ENCODE measurements at places on chromosomes 6 and 20.
A peak's percentile ranks its signal among the peaks of the same experiment; 100 is the strongest.

DNA sequence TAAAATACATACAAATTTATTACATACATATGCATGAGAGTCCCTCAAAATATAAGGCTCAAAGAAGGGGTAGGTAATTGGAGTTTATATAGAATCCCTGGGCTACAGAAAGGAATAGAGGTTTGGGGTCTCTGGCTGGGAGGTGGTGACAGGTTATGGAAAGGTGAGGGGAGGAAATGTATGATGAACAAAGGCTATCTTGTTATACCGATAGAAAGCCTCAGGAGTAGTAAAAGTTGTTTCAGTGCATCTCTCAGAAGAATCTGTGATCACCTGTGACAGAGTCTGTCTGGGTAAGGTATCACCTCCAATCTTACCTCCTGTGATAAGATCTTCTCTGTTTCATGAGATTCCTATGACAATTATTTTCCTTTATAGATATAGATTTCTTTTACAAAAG lies 252.9 kb upstream of the AGPAT4 start:
- H3K27me3 ChIP-seq: no peaks in the 10 kb centered on the region
- no peak for DNase-seq
- H3K36me3 ChIP-seq: no peaks in the 10 kb centered on the region
- no peak overlapping the region for H3K27ac ChIP-seq
- no peaks in the 10 kb centered on the region for H3K4me1 ChIP-seq
- H3K4me3 ChIP-seq: no peak overlapping the region

GRCh38 chr6:133184798-133185372 lies 56.3 kb upstream of the EYA4 start:
- no peaks in the 10 kb centered on the region for H3K27me3 ChIP-seq
- H3K4me1 ChIP-seq: no peaks in the 10 kb centered on the region
- H3K36me3 ChIP-seq: no peaks in the 10 kb centered on the region
- no peak overlapping the region for H3K27ac ChIP-seq
- no peak overlapping the region for H3K4me3 ChIP-seq
- DNase-seq: peak; percentile 33

GRCh38 chr6:79404261-79404660 lies 133.0 kb downstream of the LCA5 start:
- H3K4me1 ChIP-seq: no peaks in the 10 kb centered on the region
- no peak overlapping the region for H3K27ac ChIP-seq
- H3K36me3 ChIP-seq: no peaks in the 10 kb centered on the region
- H3K4me3 ChIP-seq: no peak overlapping the region
- DNase-seq: no peak

GRCh38 chr6:139650941-139651340 lies 276.5 kb upstream of the CITED2 start:
- H3K4me3 ChIP-seq: no peak overlapping the region
- no peak overlapping the region for H3K27ac ChIP-seq
- no peaks in the 10 kb centered on the region for H3K36me3 ChIP-seq
- H3K4me1 ChIP-seq: no peaks in the 10 kb centered on the region
- peak; percentile 41 for DNase-seq

DNA sequence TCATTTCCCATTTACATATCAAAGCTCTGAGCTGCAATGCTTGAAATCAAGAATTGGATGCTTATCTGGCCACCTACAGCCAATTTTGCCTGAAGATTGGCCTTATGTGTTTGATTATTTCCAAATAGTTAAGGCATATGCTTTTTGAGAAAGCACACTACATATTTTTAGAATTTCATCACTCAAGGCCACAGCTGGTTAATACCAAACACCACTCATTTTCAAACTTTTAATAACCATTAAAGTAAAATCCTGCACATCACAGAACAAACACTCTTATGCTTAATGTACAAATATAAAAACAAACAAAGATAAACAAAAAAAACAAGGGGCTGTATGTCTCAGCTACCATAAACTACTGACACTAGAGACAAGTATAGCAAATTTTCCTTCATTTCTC lies 96.9 kb upstream of the HMGCLL1 start:
- H3K36me3 ChIP-seq: no peaks in the 10 kb centered on the region
- no peak overlapping the region for H3K27ac ChIP-seq
- H3K4me1 ChIP-seq: peaks cover 2% of the 10 kb centered on the region
- no peaks in the 10 kb centered on the region for H3K27me3 ChIP-seq

- H3K4me1 ChIP-seq: peaks cover 7% of the 10 kb centered on the region
- DNase-seq: no peak
- no peak overlapping the region for H3K4me3 ChIP-seq
- no peak overlapping the region for H3K27ac ChIP-seq
- no peaks in the 10 kb centered on the region for H3K27me3 ChIP-seq
Observed at GRCh38 chr20:11496380-11496779, 421.3 kb upstream of the BTBD3 start.

GRCh38 chr20:49610691-49611538 lies 43.0 kb upstream of the PTGIS start:
- H3K4me3 ChIP-seq: peak overlapping the region; percentile 67
- no peaks in the 10 kb centered on the region for H3K36me3 ChIP-seq
- peaks cover 7% of the 10 kb centered on the region for H3K27me3 ChIP-seq
- peak; percentile 60 for DNase-seq

DNA sequence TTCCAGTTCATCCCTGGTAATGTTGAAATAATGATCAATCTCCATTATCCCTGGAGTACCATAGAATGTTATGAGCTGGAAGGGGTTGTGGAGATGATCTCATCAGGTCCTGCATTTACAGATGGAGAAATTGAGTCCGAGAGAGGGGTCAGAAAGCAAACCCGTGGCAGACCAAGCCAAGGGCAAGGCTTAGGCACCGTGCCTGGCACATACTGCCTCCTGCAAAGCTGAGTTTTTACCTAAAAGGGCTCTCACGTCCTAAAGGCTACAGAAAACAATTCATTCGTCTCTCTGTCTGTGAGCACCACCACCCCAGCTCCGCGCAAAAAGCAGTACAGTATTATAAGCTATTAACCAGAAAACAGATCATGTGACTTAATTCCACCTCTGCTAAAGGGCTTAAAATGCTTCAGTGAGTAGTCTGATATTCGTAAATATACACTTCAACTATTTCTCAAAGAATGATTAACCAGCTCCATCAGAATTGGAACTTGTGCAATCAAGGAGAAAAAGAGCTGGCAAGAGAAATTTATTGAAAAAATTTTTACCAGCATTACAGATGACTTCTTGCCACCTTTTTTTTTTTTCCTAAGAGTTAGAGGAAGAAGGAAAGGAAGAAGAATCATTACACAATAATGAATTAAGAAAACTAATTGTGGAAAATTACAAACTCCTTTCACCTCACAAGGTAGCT lies 3.4 kb upstream of the PARD6B start:
- H3K4me1 ChIP-seq: peaks cover 35% of the 10 kb centered on the region
- no peaks in the 10 kb centered on the region for H3K27me3 ChIP-seq
- no peak for DNase-seq
- H3K36me3 ChIP-seq: no peaks in the 10 kb centered on the region
- H3K4me3 ChIP-seq: no peak overlapping the region
- peak overlapping the region; percentile 99 for H3K27ac ChIP-seq

- no peaks in the 10 kb centered on the region for H3K27me3 ChIP-seq
- H3K4me3 ChIP-seq: no peak overlapping the region
- H3K27ac ChIP-seq: no peak overlapping the region
Observed at GRCh38 chr20:3603108-3603507, 60.1 kb downstream of the GFRA4 start.

DNA sequence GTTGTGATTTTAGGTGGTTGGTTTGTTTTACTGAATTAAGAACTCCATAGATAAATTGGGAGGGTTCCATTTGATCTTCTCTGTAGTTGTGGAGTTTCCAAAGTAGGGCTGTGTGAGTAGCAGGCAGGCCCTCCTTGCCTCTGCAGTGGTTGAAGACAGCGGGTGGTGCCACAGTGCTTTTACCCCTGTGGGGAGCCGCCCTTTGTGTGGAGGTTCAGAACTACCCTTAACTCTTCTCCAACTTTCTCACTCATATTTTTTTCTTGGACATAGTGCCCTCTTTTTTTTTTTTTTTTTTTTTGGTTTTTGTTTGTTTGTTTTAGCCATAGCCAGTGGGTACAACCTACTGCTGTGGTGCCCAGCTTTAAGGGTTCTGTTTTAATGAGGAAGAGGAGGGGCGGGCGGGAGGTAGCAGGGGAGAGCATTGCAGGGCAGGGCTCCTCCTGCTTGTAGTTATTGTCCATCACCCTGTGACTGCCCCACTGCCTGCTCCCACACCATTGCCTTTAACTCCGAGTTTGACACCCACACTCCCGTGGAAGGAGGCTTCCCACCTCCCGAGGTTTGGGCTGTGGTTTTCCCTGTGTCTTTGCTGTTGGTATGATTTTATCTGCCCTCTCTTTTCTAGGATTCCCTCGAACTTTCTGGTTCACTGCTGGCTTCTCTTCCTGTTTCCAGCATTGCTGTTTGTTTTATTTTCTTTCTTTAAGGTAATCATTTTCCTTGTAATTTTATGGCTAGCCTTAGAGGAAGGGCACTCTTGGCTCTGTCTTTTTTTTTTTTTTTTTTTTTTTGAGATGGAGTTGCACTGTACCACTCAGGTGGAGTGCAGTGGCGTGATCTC lies 50.7 kb downstream of the TIAM2 start:
- H3K4me1 ChIP-seq: peaks cover 3% of the 10 kb centered on the region
- no peak overlapping the region for H3K4me3 ChIP-seq
- no peak for DNase-seq
- no peaks in the 10 kb centered on the region for H3K36me3 ChIP-seq

DNA sequence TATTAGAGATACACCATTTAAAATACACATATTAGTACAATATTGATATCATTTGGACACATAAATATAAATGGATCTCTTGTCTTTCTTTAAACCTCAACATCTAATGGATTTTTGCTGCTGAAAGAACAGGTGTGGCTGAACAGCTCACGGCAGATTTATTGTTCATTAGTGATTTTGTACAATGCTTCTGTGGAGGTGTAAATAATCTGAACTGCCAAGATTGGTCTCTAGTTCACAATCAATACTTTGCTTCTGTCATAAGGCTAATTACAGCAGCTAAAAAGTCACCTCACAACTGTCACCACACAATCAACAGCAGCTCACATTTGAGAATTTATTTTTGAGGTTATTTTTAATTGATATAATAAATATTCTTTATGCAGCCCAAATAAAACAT lies 162.0 kb upstream of the SIM1 start:
- peaks cover 8% of the 10 kb centered on the region for H3K36me3 ChIP-seq
- H3K4me1 ChIP-seq: no peaks in the 10 kb centered on the region
- no peak overlapping the region for H3K4me3 ChIP-seq
- H3K27ac ChIP-seq: no peak overlapping the region
- H3K27me3 ChIP-seq: no peaks in the 10 kb centered on the region

GRCh38 chr6:119296036-119297035 lies 53.2 kb downstream of the MAN1A1 start:
- no peak overlapping the region for H3K27ac ChIP-seq
- H3K4me1 ChIP-seq: no peaks in the 10 kb centered on the region
- no peaks in the 10 kb centered on the region for H3K27me3 ChIP-seq
- peaks cover 46% of the 10 kb centered on the region for H3K36me3 ChIP-seq
- DNase-seq: no peak

- H3K36me3 ChIP-seq: peaks cover 14% of the 10 kb centered on the region
- peak overlapping the region; percentile 85 for H3K4me3 ChIP-seq
- peak; percentile 80 for DNase-seq
Observed at GRCh38 chr20:45373353-45374100, 4.6 kb downstream of the TP53TG5 start.

DNA sequence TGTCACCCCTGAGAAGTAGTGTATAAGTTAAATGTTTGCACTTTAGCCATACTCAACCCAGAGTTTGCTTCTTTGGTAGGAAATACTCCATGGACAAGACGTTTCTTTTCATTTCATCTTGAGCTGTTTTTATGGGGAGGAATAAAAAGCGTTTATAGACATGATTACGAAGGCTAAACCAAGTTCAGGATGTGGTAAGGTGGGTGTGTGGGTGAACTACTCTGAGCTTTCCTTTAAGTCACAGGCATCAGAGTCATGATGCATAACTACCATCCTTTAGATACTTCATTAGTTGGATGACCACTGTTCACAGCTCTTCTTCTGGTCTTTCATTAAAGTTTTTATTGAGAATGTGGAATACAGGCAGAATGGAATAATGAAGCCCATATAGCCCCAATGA lies 48.9 kb downstream of the EBF4 start:
- H3K27me3 ChIP-seq: peaks cover 66% of the 10 kb centered on the region
- H3K4me3 ChIP-seq: no peak overlapping the region
- DNase-seq: no peak
- no peaks in the 10 kb centered on the region for H3K4me1 ChIP-seq

GRCh38 chr6:44738601-44739146 lies 351.2 kb downstream of the CDC5L start:
- DNase-seq: peak; percentile 59
- H3K4me1 ChIP-seq: peaks cover 22% of the 10 kb centered on the region
- H3K36me3 ChIP-seq: no peaks in the 10 kb centered on the region
- no peak overlapping the region for H3K27ac ChIP-seq
- no peak overlapping the region for H3K4me3 ChIP-seq

- no peaks in the 10 kb centered on the region for H3K4me1 ChIP-seq
- peaks cover 27% of the 10 kb centered on the region for H3K27me3 ChIP-seq
- no peak for DNase-seq
- no peak overlapping the region for H3K27ac ChIP-seq
- no peak overlapping the region for H3K4me3 ChIP-seq
- no peaks in the 10 kb centered on the region for H3K36me3 ChIP-seq
Observed at GRCh38 chr6:38739532-38739931, 24.4 kb downstream of the DNAH8 start.

- DNase-seq: peak; percentile 65
- peak overlapping the region; percentile 82 for H3K27ac ChIP-seq
- no peaks in the 10 kb centered on the region for H3K36me3 ChIP-seq
- H3K4me1 ChIP-seq: peaks cover 8% of the 10 kb centered on the region
- H3K4me3 ChIP-seq: peak overlapping the region; percentile 20
- H3K27me3 ChIP-seq: no peaks in the 10 kb centered on the region
Observed at GRCh38 chr20:53707371-53708055, 113.9 kb upstream of the ZNF217 start.

GRCh38 chr20:50713657-50714101 lies 17.7 kb upstream of the PARD6B start:
- no peak for DNase-seq
- no peak overlapping the region for H3K27ac ChIP-seq
- H3K27me3 ChIP-seq: no peaks in the 10 kb centered on the region
- H3K4me3 ChIP-seq: no peak overlapping the region

- H3K27me3 ChIP-seq: no peaks in the 10 kb centered on the region
- H3K27ac ChIP-seq: no peak overlapping the region
- H3K36me3 ChIP-seq: no peaks in the 10 kb centered on the region
- peaks cover 13% of the 10 kb centered on the region for H3K4me1 ChIP-seq
- H3K4me3 ChIP-seq: no peak overlapping the region
- no peak for DNase-seq
Observed at GRCh38 chr6:106142876-106143431, 56.8 kb downstream of the PRDM1 start.

- no peak overlapping the region for H3K4me3 ChIP-seq
- H3K27me3 ChIP-seq: no peaks in the 10 kb centered on the region
- no peaks in the 10 kb centered on the region for H3K36me3 ChIP-seq
- H3K4me1 ChIP-seq: peaks cover 3% of the 10 kb centered on the region
- H3K27ac ChIP-seq: peak overlapping the region; percentile 97
Observed at GRCh38 chr6:142374965-142375733, 73.3 kb downstream of the ADGRG6 start.

- H3K36me3 ChIP-seq: no peaks in the 10 kb centered on the region
- no peaks in the 10 kb centered on the region for H3K4me1 ChIP-seq
- no peak overlapping the region for H3K27ac ChIP-seq
- no peak overlapping the region for H3K4me3 ChIP-seq
- no peaks in the 10 kb centered on the region for H3K27me3 ChIP-seq
- DNase-seq: no peak
Observed at GRCh38 chr6:155915651-155916050, 460.0 kb upstream of the NOX3 start.

GRCh38 chr20:58389324-58389967 lies 417 bp downstream of the VAPB start:
- no peaks in the 10 kb centered on the region for H3K27me3 ChIP-seq
- DNase-seq: peak; percentile 67
- peak overlapping the region; percentile 98 for H3K4me3 ChIP-seq
- H3K4me1 ChIP-seq: peaks cover 7% of the 10 kb centered on the region
